ENCODE measurements at places on chromosomes 4 and X.

- no peak for DNase-seq
Measured at GRCh38 chrX:5907207-5907606, 321.5 kb downstream of the NLGN4X start.

DNA sequence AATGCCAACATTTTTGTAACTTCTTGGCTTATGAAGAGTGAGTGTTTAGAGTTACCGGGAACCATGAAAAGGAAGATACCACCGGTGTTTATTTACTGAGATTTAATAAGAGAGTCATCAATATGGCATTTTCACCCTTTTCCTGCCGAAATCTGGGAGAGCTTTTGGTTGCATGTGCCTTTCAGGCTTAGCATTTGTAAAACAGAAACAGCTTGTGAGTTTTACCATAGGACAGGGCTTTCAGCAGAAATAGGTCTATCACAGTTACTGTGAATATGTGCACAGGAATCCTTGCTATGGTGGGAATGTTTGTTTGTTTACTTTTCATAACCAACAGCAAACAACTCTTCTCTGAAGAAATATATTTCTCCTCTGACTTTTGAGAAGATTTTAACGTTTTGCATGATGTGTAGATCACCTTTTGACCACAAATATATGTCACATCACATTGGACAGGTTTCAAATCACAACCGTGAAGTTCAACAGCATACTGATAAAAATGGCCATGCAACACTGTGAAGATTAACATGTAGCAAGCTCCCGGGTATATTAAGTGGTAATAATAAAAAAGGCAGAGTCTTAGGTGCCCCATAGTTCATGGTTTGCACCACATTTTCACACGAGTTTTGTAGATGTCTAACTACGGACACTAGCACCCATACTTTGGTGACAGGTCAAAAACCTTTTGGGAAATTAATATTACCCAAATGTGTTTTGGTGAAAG is 21.3 kb downstream of the ARHGAP24 start:
- DNase-seq, result no peak

DNA sequence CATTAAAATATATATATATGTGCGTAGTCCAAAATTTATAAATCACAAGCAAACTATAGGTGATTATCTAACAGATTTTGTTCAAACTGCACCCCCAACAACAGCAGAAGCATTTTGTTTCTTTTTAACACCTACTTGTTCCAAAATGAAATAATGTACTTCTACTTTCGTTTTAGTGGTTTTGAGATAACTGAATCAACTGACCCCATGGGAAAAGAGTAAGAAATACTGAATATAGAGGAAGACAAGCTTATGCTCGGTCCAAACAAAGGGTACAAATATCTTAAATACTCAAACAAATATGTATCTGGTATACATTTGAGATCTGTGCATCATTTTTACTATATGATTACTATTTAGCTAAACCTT is 22.4 kb downstream of the MAP7D3 start:
- DNase-seq, result no peak

- no peak for DNase-seq
Measured at GRCh38 chr4:183141997-183142396, 42.9 kb downstream of the WWC2 start.

DNA sequence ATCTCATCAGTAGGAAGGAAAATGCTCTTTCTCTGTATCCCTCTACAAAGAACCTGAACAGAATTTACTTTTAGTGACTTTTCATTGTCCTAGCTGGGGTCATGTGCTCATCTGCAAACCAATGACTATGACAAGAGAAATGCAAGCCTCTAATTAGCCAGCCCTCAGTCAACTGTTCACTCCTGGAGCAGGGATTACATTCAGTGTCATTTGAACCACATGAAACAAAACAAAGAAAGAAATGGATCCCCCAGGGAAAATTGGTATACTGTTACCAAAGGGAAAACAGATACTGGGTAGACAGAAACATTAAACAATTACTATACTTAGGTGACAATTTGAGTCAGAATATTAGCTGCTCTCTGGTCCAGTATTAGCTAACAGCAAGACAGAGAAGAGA is 173.6 kb downstream of the RCHY1 start:
- no peak for DNase-seq
